ENCODE measurements at places on chromosomes 12 and 14.
A peak's percentile ranks its signal among the peaks of the same experiment; 100 is the strongest.

DNA sequence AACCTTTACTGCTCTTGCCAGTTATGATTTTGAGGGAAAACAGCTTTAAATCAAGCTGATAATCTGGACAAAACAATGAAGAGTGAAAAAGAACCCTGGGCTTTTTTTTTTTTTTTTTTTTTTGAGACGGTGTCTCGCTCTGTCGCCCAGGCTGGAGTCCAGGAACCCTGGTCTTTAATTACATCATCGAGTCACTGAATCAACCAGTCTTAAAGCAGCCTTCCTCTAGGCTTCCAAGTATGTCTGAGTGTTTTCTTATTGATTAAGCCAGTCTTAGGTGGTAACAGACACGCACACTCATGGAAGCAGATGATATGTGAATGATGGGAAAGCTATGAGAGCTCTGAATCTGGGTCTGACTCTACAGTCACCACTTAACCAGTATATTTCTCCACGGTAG is 5.9 kb upstream of the VCPKMT start:
- DNase-seq: no peak

DNA sequence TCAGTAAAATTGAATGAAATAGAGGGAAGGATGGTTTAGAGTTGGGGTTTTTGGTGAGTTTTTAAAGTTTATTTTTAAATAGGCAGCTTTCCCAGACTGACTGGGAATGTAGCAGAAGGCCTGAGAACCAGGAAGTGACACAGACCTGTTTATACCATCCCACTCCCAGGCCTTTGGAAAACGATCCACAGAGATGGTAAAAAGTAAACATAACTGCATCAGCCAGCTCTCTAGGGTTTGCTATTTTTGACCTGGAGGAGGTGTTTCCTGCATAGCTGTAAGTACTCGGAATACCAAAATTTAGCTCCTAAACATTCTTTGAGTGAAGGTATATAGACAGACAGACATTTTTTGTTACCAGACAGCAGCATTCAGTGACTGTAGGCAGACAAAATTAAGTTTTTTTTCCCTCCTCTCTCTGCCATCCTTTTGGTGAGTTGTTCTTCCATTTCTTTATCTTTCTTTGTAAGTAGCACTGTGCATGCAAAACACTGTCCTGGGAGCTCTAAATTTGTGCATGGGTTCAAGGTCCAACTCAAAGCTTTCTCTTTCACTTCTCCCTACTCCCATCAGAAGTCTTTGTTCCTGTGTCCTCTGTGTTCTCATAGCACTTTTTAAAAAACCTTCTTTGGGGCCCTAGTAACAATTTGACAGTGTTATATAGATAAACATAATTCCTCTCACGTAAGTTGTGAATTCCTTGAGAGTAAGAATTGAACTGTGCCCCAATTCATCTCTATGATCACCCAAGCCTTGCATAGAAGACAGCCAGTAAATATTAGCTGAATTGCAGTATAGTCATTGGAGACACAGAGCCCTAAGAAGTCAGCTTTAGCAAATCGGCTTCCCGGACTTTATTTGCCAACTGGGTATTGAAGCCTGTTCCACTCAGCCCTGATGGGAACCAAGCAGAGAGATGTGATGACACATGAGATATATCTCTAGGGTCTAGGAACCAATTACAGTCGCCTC is 37.4 kb downstream of the SUSD6 start:
- no peak for DNase-seq

GRCh38 chr12:89999699-90000505 is 291.3 kb upstream of the ATP2B1 start:
- DNase-seq: no peak

- no peak for DNase-seq
These were observed 21.0 kb downstream of the ANKLE2 start for GRCh38 chr12:132740652-132741051.

DNA sequence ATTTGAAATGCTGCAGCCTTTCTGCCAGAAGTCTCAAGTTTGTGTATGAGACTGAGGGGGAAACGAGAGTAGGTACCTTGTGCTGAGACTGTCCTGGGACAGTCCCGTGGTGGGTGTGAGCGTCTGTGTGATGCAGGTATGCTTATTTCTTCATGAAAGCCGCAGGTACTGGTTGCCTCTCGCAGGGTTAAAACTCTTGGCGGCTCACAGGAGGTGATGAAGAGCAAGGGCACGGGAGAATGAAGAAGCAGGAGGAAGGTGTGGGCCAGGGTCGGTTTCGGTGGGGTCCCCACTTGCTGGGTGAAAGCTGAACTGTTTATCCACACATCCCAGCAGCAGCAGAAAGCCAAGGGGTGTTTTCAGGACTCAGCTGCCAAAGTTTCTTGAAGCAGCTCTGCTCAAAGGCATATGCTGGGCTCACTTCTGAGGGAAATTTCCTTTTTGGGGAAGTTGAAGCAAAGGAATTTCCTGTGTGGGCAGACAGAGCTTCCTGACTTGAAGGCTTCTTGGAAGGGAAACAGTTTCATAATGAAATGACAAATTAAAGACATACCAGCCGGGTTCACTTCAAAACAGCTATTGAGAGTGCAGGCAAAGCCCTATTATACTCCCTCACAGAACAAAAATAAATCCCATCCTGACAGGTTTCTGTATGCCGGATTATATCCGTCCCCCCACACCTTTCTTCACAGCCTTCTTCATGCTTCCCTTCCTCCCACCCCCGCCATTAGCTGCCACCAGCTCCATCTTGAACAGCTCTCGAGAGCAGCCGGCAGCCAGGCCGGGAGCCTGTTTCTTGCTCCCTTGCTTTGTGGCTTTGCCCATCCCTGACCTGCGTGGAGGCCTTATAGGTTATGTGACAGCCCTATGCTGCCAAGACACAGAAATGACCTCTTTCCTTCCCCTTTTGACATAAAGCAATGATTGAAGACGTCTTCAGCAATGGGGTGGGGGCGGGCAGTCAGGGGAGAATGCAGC is 116.6 kb downstream of the ETV6 start:
- DNase-seq: peak; percentile 99

DNA sequence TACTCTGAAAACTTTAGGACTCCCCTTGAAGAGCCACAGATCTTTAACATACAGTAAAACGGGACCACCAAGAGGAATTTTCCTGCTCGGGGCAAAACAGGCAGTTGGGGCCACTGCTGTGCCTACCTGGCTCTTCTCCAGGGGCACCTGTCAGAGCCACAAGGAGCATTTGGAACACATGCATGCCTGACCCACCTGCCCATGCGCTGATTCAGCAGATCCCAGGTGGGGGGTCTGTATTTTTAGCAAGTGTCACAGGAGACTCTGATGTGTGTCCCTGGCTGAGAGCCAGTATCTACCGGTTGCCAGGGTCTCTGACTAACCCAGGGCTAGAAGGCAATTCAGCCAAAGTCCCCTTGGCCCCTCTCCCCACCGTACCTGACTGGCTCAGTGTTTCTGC is 6.5 kb downstream of the CTDSP2 start:
- DNase-seq: no peak

Measured in suppressor macrophage treated with lipopolysaccharide for 1 hour (primary cell).